IPS DF 6.9 (cell line): ENCODE measurements at places on chromosomes 13 and 19.

DNA sequence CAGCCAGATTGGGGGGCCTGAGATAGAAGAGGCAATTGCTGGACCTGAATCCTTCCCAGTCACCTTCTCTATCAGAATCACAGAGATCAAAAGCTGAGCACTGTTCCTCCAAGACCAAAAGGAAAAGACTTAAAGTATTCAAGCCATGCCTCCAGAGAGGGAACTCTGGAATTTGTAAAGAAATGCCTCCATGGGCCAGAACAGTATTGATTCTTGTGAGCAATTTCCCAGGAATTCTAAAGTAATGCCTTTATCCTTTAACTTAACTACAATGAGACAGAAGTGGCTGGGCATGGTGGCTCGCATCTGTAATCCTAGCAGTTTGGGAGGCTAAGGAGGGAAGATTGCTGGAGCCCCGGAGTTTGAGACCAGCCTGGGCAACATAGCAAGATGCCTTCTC lies 148.8 kb downstream of the FLT1 start:
- no peak for DNase-seq

DNA sequence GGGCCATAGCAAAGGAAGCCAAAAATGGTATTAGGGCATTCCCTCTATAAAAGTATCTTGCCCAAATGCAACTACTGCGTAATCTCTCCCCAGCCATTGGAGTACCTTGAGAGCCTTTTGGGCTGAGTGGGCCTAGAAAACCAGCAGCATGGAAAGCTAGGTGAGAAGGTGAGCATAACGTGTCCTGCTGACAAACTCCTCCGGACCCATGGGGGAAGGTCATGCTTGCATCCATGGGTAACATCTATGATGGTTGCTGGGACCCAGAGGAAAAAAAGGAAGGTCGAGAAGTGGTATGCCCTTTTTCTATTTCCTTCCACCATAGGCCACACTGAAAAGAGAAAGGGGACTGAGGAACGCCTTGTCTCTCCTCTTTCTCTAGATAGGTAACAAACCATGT lies 57.4 kb downstream of the ZNF728 start:
- peak; percentile 2 for DNase-seq

DNA sequence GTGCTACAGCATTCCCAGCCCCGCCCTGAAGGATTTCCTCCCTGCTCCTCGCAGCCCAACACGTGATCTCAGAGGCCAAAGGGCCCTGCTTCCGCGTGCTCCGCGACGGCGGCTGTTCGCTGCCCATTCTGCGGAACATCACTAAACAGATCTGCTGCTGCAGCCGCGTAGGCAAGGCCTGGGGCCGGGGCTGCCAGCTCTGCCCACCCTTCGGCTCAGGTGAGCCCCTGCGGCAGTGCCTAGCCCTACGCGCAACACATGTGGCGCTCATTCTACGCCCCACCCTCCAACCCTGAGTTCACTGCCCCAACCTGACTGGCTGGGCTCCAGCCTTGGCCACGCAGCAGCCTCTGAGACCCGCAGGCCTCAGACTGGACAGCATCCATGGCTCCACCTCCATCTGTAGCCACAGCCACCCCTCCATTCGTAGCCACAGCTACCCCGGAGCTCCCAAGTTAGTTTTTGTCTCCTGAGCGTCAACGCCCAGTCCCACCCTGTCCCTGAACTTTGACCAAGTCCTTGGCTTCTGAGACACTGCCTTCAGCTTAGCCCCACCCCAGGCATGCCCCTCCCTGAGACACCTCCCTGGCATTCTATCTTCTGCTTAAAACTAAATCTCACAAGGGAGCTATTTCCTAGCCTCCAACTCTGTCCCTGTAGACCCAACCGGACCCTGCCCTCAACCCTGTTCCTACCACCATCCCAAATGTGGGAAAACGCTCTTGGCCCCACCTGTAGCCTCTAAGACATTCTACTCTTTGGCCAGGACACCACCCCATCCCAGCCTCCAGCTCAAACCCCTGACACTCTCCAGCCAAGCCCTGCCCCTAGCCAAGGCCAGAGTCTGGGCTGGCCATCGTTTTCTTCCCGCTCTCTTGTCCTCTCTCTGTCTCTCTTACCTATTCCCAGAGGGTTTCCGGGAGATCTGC lies 6.4 kb downstream of the LTBP4 start:
- no peak for DNase-seq

- DNase-seq, result no peak
Measured at GRCh38 chr13:110008816-110009215, 222.4 kb upstream of the IRS2 start.

GRCh38 chr19:7292950-7293761 lies 1.1 kb downstream of the INSR start:
- no peak for DNase-seq

DNA sequence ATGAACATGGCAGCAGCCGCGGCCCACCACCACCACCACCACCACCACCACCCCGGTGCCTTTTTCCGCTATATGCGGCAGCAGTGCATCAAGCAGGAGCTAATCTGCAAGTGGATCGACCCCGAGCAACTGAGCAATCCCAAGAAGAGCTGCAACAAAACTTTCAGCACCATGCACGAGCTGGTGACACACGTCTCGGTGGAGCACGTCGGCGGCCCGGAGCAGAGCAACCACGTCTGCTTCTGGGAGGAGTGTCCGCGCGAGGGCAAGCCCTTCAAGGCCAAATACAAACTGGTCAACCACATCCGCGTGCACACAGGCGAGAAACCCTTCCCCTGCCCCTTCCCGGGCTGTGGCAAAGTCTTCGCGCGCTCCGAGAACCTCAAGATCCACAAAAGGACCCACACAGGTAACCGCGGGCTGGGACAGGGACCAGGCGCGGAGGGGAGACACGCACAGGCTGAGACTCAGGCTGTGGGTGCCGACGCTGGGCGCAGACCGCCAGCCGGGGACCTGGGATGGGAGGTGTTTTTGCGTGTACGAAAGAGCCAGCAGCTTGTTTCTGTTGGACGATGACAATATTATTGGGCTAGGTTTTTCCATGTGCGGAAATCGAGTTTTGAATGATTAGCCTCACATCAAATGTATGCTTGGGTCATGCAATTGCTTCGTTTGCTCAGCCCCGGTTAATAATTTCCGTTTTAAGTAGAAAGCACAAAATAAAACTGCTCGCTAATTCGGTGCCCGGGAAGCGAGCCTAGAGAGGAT lies 1.3 kb downstream of the ZIC2 start:
- no peak for DNase-seq

- DNase-seq, result no peak
Measured at GRCh38 chr13:30116379-30116778, 191.0 kb downstream of the KATNAL1 start.

- no peak for DNase-seq
Measured at GRCh38 chr19:14146789-14147216, 10.4 kb upstream of the ASF1B start.

DNA sequence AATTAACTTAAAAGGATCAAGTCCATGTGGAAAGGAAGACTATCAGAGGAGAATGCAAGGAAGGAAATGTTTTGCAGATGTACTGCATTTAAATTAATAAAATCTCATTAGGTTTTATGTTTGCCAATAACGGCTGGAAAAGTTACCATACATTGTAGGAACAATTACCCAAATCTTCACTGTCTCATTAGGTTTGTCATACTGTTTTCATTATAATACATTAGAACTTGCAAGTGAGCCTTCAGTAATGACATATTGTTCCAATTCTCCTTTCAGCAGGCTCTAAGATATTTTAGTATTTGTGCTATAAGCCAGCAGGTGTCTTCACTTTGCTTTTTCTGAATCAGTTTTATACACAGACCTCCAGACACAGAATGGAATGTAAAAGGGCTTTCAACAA lies 661.6 kb upstream of the KLHL1 start:
- DNase-seq, result no peak

DNA sequence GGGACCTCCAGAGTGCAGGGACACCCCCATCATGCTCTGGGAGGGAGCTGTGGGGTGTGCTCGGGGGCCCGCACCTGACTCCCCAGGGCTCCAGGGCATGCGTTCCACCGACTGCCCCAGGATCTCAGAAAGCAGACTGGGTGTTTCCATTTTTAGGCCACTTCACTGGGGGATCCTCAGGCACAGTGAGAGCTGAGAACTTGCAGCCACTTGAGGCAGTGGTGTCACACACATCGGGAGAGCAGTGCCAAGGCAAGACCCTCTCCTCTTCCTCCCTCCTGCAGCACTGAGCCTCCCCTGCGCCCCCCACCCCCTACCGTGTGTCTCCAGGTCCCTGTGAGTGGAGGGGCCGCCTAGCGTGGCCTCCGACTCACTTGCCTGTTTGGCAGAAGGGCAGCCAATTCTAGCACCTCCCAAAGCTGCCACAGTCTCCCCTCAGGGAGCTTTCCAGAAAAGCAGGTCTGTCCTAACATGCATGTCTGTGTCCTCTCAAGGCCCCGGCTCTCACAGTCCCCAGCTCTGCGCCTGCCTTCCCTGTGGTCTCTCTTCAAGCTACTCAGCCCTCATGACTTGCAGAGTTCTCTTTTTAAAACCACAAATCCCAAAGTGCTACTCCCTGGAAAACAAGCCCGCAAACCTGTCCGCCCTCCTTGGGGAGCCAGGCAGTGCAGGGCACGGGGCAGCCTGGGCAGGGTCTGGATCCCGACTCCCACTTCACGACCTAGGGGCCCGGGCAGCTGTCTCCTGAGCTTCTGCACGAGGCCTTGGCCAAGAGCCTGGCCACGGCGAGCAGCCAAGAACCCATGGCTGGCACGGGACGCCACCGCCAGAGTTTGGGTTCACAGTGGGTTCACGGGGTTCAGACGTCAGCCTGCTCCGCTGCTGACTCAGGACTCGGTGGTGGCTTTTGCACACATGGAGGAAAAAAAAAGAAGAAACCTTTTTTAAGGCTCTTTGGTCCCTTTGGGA lies 94.1 kb downstream of the STK24 start:
- DNase-seq, result no peak

DNA sequence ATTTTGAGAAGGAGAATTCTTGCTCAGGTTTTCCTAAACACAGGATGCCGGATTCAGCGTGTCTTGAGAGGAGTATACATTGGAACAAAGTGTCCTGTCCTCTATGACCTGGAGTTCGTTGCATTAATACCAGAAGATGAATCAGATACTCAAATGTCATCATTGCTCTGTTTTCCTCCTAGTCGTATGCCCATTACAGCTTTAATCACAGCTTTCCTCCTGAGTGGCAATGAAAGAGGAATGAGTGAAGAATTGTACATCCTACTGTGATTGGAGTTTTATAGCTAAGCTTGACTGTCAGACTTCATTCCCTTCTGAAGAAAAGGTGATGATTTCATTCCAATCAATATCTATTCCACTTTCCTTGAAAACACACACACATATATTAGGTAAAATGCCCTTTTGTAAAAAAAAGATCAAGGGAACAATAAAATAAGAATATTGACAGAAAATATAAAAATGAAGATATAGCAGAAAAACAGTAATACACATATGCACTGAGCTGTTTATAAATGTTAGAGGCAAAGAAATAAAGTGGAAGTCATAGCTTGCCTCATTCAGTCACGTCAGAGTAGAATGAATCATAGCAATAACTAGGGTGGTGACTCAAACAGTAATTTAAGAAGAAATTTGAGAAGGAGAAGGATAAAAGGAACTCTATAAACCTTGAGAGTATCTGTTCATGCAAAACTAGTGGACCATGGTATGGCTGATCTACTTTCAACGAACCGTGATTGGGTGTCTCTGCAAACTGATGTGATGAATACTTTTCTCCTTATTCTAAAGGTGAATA lies 501.5 kb downstream of the SUCLA2 start:
- no peak for DNase-seq

DNA sequence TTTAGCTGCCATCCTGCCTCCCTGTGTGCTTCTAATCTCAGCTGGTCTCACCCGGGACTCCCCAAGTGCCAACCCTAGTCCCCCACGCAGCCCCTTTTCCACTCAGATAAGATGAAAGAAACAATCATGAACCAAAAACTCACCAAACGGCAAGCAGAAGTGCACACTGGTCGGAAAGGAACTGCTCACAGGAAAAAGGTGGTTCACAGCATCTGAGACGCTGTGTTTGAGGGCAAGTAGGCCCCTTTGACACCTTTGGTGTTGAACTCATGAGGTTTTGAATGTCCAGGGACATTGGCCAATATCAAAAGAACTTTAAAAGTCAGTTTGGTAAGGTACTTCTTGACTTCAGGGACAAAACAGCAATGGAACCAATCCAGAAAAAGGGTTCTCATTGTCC lies 20.4 kb upstream of the ACOD1 start:
- DNase-seq, result no peak

DNA sequence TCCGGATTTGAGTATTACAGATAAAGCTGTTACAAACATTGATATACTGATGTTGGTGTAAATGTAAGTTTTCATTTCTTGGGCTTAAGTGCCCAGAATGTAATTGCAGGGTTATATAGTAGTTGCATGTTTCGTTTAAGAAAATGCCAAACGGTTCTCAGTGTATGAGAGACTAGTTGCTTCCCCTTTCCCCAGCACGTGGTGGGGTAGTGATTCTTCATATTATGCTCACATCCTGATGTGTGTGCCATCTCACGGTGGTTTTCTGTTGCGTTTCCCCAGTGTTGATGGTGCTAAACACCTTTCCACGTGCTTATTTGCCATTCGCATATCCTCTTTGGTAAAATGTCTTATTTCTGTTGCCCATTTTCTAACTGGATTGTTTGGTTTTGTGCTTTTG lies 34.7 kb upstream of the F7 start:
- no peak for DNase-seq
